H4 (cell line): ENCODE measurements at places on chromosomes 2 and 18. TPM values are rescaled to one million over a fixed set of nuclear protein-coding genes. Genes with fewer than 3 reads are reported as not detected.

- DNase-seq, result no peak
Measured at GRCh38 chr2:31151501-31151900, 13.3 kb upstream of the GALNT14 start.

GRCh38 chr2:28488858-28489575, 6.8 kb upstream of the PLB1 start:
- no peak for DNase-seq

- DNase-seq, result peak; percentile 82
Measured at GRCh38 chr2:12057436-12058166, 311.2 kb downstream of the LPIN1 start.

The PDE1A gene
- total RNA-seq, result 0.51 and 1.2 TPM in 2 replicates

GRCh38 chr2:119940856-119941255, 72.0 kb upstream of the EPB41L5 start:
- no peak for DNase-seq

DNA sequence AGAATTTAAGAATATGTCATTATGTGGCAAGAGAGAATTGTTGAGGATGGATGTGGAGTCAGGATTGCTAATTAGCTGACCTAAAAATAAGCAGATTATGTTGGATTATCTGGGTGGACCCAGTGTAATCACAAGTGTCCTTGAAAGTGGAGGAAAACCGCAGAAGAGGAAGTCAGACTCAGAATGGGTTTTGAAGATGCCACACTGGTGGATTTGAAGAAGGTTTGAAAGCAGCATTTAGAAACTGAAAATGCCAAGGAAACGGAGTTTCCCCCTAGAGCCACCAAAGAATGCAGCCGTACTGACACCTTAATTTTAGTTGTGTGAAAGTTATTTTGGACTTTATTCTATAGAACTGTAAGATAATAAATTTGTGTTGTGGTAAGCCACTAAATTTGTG, 41.6 kb upstream of the DPP10 start:
- no peak for DNase-seq

GRCh38 chr2:232587512-232587911, 37.0 kb downstream of the EIF4E2 start:
- DNase-seq, result no peak

DNA sequence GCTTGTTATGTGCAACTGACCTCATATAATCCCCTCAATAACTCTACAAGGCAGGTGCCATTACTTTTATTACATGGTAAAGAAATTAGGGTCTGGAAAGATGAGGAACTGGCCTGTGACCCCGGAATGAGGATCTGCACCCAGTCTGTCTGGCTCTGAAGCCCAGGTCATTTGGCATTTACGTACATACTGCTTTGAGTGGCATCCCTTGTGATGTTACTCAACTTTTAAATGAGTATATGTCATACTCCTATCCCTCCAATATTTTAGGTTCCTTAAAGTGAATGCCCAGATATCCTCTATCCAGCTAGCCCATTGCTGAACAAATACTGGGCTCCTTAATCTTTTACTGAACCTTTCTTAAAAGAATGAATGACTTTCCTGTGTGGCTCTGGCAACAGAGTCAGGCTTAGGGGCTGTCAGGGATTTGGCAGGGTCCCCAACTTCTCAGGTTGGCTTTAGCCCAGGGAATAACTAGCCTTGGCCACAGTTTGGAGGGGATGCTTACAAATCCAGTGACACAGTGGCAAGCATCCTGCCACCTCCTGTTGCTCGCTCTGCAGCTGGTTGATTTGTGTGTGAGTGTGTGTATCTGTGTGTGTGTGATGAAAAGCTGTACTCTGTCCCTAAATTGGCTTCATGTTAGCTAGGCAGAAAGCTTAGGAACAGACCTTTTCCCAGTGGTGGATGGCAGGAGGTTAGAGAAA, 3.4 kb upstream of the CXCR4 start:
- DNase-seq, result no peak
